SK-N-SH treated with all-trans-retinoic acid at 6 μM for 48 hours (cell line): ENCODE measurements at places on chromosomes 11 and 22.
A peak's percentile ranks its signal among the peaks of the same experiment; 100 is the strongest.

GRCh38 chr11:34072041-34072440, 20.5 kb downstream of the CAPRIN1 start:
- no peak for ATAC-seq

DNA sequence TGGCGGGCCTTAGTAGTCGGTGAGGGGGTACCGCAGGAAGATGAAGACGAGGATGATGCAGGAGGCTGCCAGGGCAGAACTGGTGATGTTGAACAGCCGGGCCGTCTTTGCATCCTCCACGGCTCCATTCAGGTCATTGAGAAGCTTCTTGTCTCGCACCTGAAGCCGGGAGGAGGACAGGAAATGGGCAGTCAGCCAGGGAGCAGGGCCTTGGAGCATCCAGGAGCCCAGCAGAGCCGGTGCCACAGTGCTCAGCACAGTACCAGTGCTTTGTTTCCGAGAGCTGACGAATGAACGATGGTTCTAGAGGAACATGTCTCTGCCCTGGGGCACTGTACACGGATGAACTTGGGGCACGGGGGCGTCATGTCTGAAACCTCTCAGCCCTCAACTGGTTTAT, 15.1 kb downstream of the IFITM10 start:
- no peak for ATAC-seq

GRCh38 chr11:130677486-130678153, 229.2 kb downstream of the ADAMTS15 start:
- peak; percentile 96 for ATAC-seq

- ATAC-seq, result peak; percentile 23
Observed at GRCh38 chr22:20021196-20022181, 579 bp downstream of the TANGO2 start.

- ATAC-seq, result peak; percentile 44
Observed at GRCh38 chr22:50481440-50482106, at the start of gene ADM2. TSS of gene ADM2 (plus strand) at chr22:50481543. CDS start at chr22:50481848, 305 bp downstream.

- no peak for ATAC-seq
Observed at GRCh38 chr22:31825513-31825912, 71.7 kb downstream of the DEPDC5 start.

DNA sequence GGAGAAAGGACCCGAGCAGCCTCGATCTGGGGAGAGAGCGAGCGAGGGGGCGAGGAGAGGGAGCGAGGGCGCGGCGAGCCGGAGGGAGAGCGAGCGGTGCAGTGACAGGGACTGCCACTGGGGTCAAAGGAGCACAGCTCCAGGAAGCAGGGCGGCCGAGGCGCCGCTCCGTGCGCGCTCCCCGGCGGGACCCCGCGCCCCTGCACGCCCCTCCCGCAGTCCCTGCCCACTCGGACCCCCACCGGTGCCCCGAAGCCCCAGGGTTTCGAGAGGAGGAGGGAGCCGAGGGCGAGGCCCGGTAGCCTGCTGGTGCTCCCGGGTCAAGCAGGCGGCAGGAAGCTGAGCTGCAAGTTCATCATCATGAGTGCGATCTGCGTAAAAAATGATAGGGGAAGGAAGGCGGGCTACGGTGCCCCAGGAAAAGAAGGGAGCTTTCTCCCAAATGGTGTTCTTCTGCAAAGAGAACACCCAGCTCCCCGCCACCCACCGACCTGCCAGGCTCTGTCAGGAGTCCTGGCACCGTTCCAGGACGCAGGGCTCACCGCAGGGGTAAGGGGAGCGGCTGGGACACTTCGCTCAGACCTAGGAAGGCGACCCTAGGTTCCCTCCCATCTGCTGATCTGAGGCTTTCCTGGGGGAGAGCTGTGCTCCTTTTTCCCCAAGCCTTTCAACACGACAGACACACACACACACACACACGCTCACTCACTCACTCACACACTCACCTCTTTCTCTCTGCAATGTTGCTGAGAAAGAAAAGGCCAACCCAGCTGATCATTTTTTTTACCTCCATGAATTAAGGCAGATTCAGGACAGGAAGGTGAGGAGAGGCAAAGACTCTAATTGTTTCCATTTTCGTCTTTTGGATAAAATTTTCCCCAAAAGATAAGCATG, at the start of gene MPPED2:
TSS of gene MPPED2 (minus strand) at position 103 of the 894 bp plus-strand sequence. CDS start 5,980 bp downstream, outside the sequence.
- ATAC-seq, result peak; percentile 76

DNA sequence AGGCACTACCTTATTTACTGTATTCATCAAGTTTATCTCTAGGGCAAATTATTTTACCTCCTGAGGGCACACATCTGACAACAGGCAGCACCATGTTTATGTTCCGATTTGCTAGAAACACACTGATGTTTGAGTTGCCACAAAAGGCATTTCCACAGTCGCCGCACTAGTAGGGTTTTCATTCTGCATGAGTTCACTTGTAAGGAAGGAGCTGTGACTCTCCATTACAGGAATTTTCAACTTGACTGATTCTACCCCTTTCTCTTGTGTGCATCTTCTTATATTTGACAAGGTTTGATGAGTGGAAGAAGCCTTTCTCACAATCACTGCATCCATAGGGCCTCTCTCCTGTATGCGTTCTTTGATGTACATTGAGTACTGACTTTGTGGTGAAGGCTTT, 455.9 kb upstream of the CNTN5 start:
- ATAC-seq, result no peak

DNA sequence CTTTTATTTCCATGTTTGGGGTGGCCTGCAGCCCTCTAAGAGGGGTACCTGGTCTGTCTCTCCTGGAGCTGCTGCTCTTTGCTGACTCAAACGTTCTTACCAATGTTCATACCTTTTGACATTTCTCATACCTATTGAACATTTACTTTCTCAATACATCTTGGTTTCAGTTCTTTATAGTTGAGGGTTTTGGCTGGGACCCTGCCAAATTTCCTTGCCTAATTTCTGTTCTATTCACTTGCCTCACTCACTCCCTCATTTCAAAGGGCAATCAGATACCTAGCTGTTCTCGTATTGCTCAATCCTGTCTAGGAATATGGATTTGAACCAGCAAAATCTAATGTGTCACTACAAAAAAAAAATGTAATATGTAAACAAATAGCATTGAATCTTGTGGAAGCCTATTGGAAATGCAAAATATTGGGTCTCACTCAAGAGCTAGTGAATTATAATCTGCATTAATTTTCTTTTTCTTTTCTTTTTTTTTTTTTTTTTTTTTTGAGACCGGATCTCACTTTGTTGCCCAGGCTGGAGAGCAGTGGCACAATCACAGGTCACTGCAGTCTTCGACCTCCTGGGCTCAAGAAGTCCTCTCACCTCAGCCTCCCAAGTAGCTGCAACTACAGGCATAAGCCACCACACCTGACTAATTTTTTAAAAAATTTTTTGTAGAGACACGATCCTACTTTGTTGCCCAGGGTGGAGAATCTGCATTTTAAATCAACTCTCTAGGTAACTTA, 7.5 kb downstream of the OR6M1 start:
- no peak for ATAC-seq

DNA sequence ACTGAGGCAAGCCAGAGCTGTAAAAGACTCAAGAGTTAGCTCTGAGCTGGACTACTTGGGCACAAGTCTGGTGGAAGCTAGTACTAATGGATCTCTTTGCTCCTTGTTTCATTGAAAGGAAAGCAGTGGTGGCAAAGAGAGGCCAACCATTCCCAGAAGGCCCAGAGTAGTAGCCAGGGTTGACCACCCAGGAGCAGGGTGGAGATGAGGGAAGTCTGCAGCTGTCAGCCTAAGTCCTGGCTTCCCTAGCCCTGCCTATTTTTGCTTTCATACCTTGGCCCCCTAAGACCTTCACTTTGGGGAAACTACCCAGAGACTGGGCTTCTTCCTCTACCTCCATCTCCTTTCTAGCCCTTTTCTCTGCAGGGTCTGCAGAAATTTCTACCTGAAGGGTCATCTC, 155.0 kb upstream of the NCAM1 start:
- ATAC-seq, result no peak

DNA sequence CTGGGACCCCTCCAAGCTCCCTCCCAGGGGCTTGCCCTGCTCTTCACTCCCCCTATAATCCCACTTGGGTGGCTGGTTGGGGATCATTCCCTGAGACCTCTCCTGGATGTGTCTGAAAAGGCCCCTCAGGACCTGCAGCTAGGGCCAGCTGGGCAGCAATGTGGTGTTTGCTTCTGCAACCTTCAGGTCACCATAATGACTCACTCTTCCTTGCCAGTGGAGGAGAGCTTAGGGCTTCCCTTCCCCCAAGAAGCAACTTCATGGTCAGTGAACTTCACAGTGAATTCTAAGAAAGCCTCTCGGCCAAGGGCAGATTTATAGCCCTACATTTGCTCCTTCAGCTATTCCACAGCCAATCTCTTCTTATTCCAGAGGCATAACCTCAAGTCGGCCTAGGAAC, 45.1 kb upstream of the TSPAN18 start:
- ATAC-seq, result no peak

GRCh38 chr11:94658386-94658785, 91.2 kb downstream of the PIWIL4 start:
- no peak for ATAC-seq

GRCh38 chr11:31995032-31995431, 95.8 kb upstream of the RCN1 start:
- ATAC-seq, result no peak

DNA sequence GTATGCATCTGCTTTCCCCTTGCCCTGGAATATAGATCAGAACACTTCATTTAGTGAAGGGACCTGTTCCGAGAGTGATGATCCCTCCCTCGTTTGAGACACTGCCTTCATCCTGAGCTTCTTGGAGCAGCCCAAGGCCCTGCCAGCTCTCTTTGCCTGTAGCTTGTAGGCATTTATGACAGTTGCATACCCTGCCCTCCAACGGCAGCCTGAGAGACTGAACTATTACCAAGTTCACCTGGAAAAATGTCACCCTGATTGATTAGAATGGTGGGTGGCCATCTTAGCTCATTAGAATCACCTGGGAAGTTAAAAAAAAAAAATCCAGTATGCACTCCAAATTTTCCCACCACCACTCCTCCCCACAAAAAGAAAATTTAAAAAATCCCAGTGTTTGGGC, 1.5 kb downstream of the MICAL3 start:
- no peak for ATAC-seq

- ATAC-seq, result no peak
Observed at GRCh38 chr11:124656774-124657630, 16.5 kb downstream of the SIAE start.

DNA sequence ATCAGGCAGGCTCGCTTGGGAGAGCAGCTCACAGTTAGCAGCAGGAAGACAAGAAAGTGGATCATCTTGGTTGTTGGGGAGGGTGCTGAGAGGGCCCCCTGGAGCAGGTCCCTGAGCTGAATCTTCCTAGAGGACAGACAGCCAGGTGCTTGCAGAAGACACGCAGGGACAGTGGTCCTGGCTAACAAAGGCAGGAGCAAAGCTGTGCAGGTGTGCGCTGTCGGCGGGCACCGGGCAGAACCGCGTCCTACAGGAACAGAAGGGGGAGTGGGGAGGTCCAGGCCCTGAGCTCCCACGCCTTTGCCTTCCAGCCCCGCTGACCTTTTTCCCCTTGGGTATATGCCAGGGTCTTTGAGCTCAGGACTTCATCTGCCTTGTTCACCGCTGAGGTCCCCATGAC, 30.1 kb upstream of the PARVB start:
- no peak for ATAC-seq
